Ovary (tissue), 10 donors: ENCODE measurements at places on chromosomes 3 and 15.

GRCh38 chr15:28963711-28964081 lies 77.9 kb downstream of the APBA2 start:
- no peaks in the 10 kb centered on the region for H3K4me1 ChIP-seq
- no peak overlapping the region for H3K4me3 ChIP-seq
- no peaks in the 10 kb centered on the region for H3K36me3 ChIP-seq
- H3K27me3 ChIP-seq = no peaks in the 10 kb centered on the region

- H3K4me3 ChIP-seq = no peak overlapping the region
- no peak overlapping the region for H3K27ac ChIP-seq
- H3K36me3 ChIP-seq = no peaks in the 10 kb centered on the region
- H3K4me1 ChIP-seq = no peaks in the 10 kb centered on the region
- no peak for DNase-seq
Measured at GRCh38 chr3:99895131-99895696, 77.6 kb downstream of the CMSS1 start.

- H3K27me3 ChIP-seq = no peaks in the 10 kb centered on the region
- DNase-seq = peak; percentile 87
- H3K27ac ChIP-seq = peak within 1 kb of the TSS; percentile 94
- H3K4me3 ChIP-seq = peak within 1 kb of the TSS; percentile 65
Measured at GRCh38 chr3:38029400-38030125, at the start of gene PLCD1. PLCD1 (minus strand) TSS chr3:38029642; CDS start chr3:38029539, 103 bp downstream.

- H3K4me3 ChIP-seq = no peak overlapping the region
- no peaks in the 10 kb centered on the region for H3K36me3 ChIP-seq
- H3K4me1 ChIP-seq = no peaks in the 10 kb centered on the region
- no peaks in the 10 kb centered on the region for H3K27me3 ChIP-seq
- no peak overlapping the region for H3K27ac ChIP-seq
Measured at GRCh38 chr15:31106495-31107300, 5.2 kb upstream of the TRPM1 start.

DNA sequence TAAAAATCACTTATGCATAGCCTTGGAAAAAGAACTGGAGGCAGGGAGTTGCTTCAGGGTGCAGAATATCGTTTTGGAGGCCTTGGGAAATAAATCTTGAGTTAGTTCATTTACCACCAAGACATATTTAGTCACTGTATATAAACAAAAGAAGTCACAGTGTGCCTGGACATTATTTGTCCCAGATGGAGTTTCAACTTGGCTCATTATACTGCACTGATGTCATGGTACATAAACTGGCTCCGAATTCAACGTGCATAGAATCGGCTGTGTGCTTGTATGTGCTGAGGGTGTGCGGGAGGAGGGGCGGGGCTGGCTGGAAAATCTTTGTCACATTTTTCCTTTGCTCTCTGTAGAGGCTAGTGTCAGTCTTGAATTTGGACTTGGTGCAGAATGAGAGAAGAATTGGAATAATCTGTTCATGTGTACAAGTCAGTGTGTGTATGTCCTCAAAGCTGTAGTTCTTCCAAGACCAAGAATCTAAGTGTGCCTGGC lies 86.6 kb downstream of the FNDC3B start:
- no peak overlapping the region for H3K27ac ChIP-seq
- DNase-seq = peak; percentile 52
- H3K4me1 ChIP-seq = peaks cover 18% of the 10 kb centered on the region
- no peaks in the 10 kb centered on the region for H3K36me3 ChIP-seq

- no peaks in the 10 kb centered on the region for H3K36me3 ChIP-seq
- no peak overlapping the region for H3K4me3 ChIP-seq
- H3K27me3 ChIP-seq = no peaks in the 10 kb centered on the region
- no peak for DNase-seq
Measured at GRCh38 chr3:186643493-186643892, 3.3 kb downstream of the FETUB start.

GRCh38 chr15:73518876-73519733 lies 76.1 kb downstream of the REC114 start:
- H3K36me3 ChIP-seq = no peaks in the 10 kb centered on the region
- no peak overlapping the region for H3K27ac ChIP-seq
- no peaks in the 10 kb centered on the region for H3K27me3 ChIP-seq
- no peak overlapping the region for H3K4me3 ChIP-seq

- H3K27me3 ChIP-seq = no peaks in the 10 kb centered on the region
- no peak overlapping the region for H3K27ac ChIP-seq
- H3K36me3 ChIP-seq = no peaks in the 10 kb centered on the region
- H3K4me3 ChIP-seq = no peak overlapping the region
Measured at GRCh38 chr15:61008915-61009314, 220.2 kb downstream of the RORA start.

DNA sequence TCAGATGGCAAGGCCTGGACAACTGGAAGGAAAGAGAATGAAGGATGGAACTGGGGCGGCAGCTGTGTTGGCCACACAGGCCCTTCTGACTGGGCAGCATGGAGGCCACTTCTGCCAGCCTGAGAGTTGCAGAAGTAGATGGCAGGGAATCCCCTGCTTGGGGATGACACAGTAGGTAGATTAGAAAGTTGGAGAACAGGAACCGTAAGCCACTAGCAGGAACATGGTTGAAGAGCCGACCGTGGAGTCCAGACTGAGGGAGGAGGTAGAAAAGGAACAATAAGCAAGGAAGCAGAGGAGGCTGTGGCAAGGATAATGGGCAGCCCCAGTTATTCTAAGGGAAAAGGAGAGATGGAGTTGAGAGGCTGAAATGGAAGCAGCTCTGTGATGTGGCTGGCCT lies 26.4 kb upstream of the ZNF774 start:
- H3K36me3 ChIP-seq = no peaks in the 10 kb centered on the region
- no peak overlapping the region for H3K27ac ChIP-seq
- H3K4me3 ChIP-seq = no peak overlapping the region
- no peaks in the 10 kb centered on the region for H3K27me3 ChIP-seq
- DNase-seq = no peak

- no peaks in the 10 kb centered on the region for H3K4me1 ChIP-seq
- DNase-seq = no peak
- H3K27me3 ChIP-seq = no peaks in the 10 kb centered on the region
- H3K36me3 ChIP-seq = no peaks in the 10 kb centered on the region
Measured at GRCh38 chr3:17500618-17501017, 241.8 kb downstream of the TBC1D5 start.

DNA sequence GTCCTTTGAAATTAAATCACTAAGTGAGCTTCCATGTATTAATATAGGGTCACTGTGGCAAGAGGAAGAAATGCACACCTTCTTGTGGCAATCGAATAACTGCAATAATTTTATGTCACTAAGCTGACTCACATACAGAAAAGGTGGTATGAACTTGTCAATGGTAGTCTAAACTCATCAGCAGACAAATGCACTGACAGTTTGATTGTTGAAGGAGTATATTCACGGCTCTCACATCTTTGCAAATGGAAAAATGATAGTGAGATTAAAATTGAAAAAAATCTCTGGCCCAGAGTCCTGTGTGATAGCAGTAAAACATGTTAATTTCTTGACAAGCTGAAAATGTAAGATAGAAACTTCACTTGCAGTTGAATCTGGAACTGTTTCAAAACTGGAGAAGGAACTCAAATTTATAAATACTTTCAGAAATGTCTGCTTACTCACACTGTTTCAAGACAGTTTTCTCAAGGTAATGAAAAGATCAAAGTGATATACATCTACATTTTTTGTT lies 215.8 kb upstream of the CADM2 start:
- no peaks in the 10 kb centered on the region for H3K27me3 ChIP-seq
- no peak for DNase-seq

DNA sequence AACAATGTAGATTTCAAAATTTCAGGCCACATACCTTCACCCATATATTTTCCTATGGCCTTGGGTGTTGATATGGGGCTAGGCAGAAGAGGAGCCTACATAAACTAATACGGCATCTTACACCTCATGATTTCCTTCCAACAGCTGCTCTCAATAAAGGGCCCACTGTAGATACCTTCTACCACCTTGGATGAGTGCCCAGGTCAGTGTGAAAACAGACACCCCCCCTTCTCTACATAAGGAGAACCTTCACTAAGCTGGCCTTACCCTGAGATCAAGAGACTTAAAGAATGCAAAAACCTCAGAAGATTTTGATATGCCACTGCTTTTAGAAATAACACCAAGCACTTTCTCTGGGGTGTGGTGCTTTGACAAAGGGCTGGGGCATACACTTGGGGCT lies 42.7 kb downstream of the SH3BP5 start:
- H3K36me3 ChIP-seq = no peaks in the 10 kb centered on the region
- no peak overlapping the region for H3K4me3 ChIP-seq
- no peak overlapping the region for H3K27ac ChIP-seq
- H3K27me3 ChIP-seq = no peaks in the 10 kb centered on the region
